Cardiac atrium fibroblast (primary cell): ENCODE measurements at places on chromosomes 6 and 20. TPM values are rescaled to one million over a fixed set of nuclear protein-coding genes. Genes with fewer than 3 reads are reported as not detected.

Gene ANGPT4
- not detected in 2 replicates for total RNA-seq

Gene ADGRF4
- total RNA-seq, result 0.16 TPM in 1 of 2 replicates, not detected in the other

Gene IMPG1
- not detected in 2 replicates for total RNA-seq

Gene EYA2
- total RNA-seq, result 3.6 and 4.2 TPM in 2 replicates

Gene GCNT2
- total RNA-seq, result 0.16 TPM in 1 of 2 replicates, not detected in the other

Gene NCOA6
- 8.7 and 9.4 TPM in 2 replicates for total RNA-seq

Gene FAM217A
- total RNA-seq, result not detected in 2 replicates

Gene MYLIP
- 10.8 and 21.4 TPM in 2 replicates for total RNA-seq

Gene C20orf202
- not detected in 2 replicates for total RNA-seq
